ENCODE measurements at places on chromosomes 5 and 9.

- H3K4me1 ChIP-seq = peaks cover 28% of the 10 kb centered on the region
- peak; percentile 93 for DNase-seq
- H3K36me3 ChIP-seq = no peaks in the 10 kb centered on the region
- H3K4me3 ChIP-seq = peak within 1 kb of the TSS; percentile 93
- H3K27ac ChIP-seq = peak within 1 kb of the TSS; percentile 94
- peaks cover 23% of the 10 kb centered on the region for H3K27me3 ChIP-seq
Observed at GRCh38 chr5:60843936-60844905, at the start of gene ELOVL7. Gene ELOVL7 (minus strand): TSS chr5:60844269. CDS start chr5:60787397, 56,872 bp downstream.

DNA sequence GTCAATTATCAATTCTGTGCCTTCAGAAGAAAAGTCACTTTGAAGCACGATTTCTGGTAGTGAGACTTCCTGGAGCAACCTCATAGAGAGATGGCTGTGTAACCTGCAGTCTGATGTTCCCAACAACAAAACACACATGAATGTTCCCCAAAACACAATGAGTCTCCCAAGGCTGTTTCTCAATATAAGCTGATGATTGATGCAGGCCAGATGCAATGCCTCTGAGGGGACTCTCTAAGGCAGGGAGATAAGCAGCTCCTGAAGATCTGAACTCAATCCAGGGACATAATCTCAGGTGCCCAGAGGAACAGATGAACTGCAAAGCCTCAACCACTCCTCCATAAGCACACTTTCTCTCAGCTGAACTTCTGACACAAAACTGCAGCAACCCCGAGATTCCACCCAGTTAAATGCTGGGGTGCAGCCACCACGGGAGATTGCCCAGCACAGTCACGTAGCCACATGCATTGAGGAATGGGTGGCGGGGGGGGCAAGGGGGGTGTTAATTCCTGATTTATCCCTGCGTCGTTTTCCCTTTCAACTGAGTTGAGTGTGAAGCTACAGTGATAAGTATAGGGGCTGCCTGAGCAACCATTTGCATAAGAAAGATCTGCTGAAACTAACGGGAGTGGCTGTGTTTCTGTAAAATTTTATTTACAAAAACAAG, 122.7 kb upstream of the RASEF start:
- no peak for DNase-seq
- H3K27ac ChIP-seq = no peak overlapping the region
- peaks cover 28% of the 10 kb centered on the region for H3K4me1 ChIP-seq
- peaks cover 13% of the 10 kb centered on the region for H3K27me3 ChIP-seq
- H3K36me3 ChIP-seq = no peaks in the 10 kb centered on the region

- peaks cover 6% of the 10 kb centered on the region for H3K36me3 ChIP-seq
- no peak for DNase-seq
- H3K27ac ChIP-seq = no peak overlapping the region
- no peak overlapping the region for H3K4me3 ChIP-seq
- H3K4me1 ChIP-seq = peaks cover 7% of the 10 kb centered on the region
Observed at GRCh38 chr5:41071975-41072374, 833 bp upstream of the MROH2B start.

- no peak for DNase-seq
- peaks cover 11% of the 10 kb centered on the region for H3K36me3 ChIP-seq
- no peak overlapping the region for H3K27ac ChIP-seq
- no peak overlapping the region for H3K4me3 ChIP-seq
- H3K4me1 ChIP-seq = no peaks in the 10 kb centered on the region
Observed at GRCh38 chr9:131585375-131585774, 40.1 kb downstream of the PRRT1B start.

- H3K27me3 ChIP-seq = peaks cover 9% of the 10 kb centered on the region
- H3K27ac ChIP-seq = peak overlapping the region; percentile 90
- peaks cover 40% of the 10 kb centered on the region for H3K36me3 ChIP-seq
Observed at GRCh38 chr9:131500377-131500776, 2.3 kb upstream of the POMT1 start.

- no peak for DNase-seq
- peaks cover 9% of the 10 kb centered on the region for H3K4me1 ChIP-seq
- H3K27me3 ChIP-seq = no peaks in the 10 kb centered on the region
- H3K27ac ChIP-seq = no peak overlapping the region
- no peaks in the 10 kb centered on the region for H3K36me3 ChIP-seq
Observed at GRCh38 chr5:110969502-110969901, 102.0 kb upstream of the TSLP start.

DNA sequence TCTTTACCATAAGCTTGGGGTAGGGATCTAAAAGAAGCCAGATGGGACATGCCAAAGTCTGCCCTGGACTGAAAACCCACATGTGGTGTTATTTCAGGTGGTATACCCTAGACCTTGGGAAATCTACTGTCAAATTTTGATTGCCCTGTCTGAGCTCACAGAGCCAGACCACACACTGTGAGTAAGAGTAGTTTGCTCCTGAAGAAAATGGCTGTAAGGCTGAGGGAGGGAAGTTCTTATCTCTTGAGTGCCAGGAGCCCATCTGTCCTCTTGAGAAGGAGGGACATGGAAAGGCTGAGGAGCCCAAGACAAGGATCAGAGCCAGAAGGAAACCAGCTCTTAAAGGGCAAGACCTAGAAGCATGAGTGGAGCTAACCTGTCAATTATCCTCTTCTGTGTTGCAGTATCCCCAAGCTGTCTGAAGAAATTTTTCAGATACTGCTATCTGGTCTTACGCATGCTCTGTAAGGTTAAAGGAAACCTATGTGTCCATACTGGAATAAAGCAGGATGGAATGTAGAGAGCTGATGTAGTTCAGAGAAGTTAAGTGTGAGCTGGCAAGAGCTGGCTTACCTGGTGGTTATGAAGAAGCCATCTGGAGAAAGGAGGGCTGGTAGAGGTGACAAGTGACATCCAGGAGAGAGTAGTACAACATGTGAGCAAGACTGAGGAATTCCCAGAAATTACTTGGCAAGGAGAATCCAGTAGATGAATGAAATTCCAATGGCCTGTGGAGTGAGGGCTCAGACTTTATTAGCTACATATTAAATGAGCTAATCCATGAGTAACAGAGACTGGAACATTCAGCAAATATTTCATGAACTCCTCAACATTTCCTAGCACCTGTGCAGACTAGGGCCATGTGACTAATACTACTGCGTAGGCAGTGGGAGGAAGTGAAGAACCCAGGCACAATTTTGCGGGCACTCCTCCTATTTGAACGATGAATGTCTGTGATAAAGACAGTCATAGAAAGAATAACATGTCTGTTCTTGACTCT, 389.1 kb upstream of the KIF2A start:
- no peak overlapping the region for H3K4me3 ChIP-seq
- H3K4me1 ChIP-seq = no peaks in the 10 kb centered on the region
- no peaks in the 10 kb centered on the region for H3K27me3 ChIP-seq
- peaks cover 14% of the 10 kb centered on the region for H3K36me3 ChIP-seq
- no peak overlapping the region for H3K27ac ChIP-seq
- DNase-seq = no peak

- H3K4me3 ChIP-seq = no peak overlapping the region
- no peaks in the 10 kb centered on the region for H3K36me3 ChIP-seq
- H3K27ac ChIP-seq = peak overlapping the region; percentile 14
- DNase-seq = no peak
Observed at GRCh38 chr5:175598774-175599173, 59.1 kb upstream of the HRH2 start.

- no peak overlapping the region for H3K27ac ChIP-seq
- H3K4me3 ChIP-seq = no peak overlapping the region
- no peaks in the 10 kb centered on the region for H3K27me3 ChIP-seq
- DNase-seq = no peak
- no peaks in the 10 kb centered on the region for H3K36me3 ChIP-seq
- H3K4me1 ChIP-seq = peaks cover 4% of the 10 kb centered on the region
Observed at GRCh38 chr9:136997830-136998234, 1.5 kb upstream of the CLIC3 start.

DNA sequence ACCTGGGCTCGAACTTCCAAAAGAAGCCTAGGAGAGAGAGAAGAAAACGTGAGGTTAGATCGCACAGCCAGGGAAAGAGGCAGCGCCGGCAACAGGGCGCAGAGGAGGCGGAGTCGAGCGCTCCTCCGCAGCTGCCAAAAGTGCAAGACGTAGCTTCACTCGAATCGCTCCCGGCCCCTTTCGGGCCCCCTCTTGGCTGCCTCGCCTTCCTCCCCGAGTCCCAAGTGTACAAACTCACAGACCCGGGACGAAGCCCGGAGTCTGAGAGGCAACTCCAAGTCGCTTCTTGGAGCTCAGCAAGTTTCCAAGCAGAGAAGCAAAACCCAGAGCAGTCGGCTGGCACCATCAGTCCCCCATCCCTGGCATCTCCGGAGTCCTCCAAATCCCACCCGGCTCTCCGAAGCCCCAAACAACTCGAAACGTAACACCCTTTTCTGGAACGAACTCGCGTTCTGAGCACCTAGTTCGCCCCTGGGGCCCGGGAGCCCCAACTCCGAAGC, 1.2 kb downstream of the MIER3 start:
- peak overlapping the region; percentile 80 for H3K27ac ChIP-seq
- peak; percentile 53 for DNase-seq
- peaks cover 20% of the 10 kb centered on the region for H3K27me3 ChIP-seq
- H3K36me3 ChIP-seq = peaks cover 9% of the 10 kb centered on the region
- peaks cover 18% of the 10 kb centered on the region for H3K4me1 ChIP-seq

DNA sequence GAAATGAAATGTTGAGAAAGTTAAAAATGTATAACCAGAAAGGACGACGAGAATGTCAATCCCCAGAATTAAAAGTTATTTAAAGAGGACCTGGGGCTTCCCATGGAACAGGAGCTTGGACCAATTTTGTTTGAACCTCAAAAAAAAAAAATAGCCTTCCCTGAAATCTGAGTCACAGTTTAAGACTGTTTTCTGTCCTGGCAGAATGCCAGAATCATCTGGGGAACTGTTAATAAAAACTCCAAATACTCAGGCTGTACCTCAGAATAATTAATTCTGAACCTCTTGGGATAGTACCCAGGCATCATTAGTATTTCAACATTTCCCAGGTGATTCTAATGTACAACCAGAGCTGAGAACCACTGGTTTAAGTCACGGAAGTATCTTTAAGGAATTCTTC, 102.2 kb upstream of the SLCO6A1 start:
- H3K27me3 ChIP-seq = no peaks in the 10 kb centered on the region
- no peaks in the 10 kb centered on the region for H3K36me3 ChIP-seq
- no peak overlapping the region for H3K27ac ChIP-seq
- H3K4me3 ChIP-seq = no peak overlapping the region

- H3K27ac ChIP-seq = no peak overlapping the region
- peaks cover 10% of the 10 kb centered on the region for H3K36me3 ChIP-seq
- no peaks in the 10 kb centered on the region for H3K4me1 ChIP-seq
- no peak overlapping the region for H3K4me3 ChIP-seq
- DNase-seq = no peak
Observed at GRCh38 chr9:121171236-121171635, 30.4 kb downstream of the RAB14 start.

GRCh38 chr5:150107909-150108447, 21.6 kb upstream of the CSF1R start:
- 0 out of 2 replicates have a peak, but pooled peaks cover 2% of the 10 kb centered on the region for H3K4me1 ChIP-seq
- H3K27ac ChIP-seq = no peak overlapping the region
- no peak for DNase-seq

GRCh38 chr9:111994831-111995458, 98.3 kb downstream of the UGCG start:
- no peaks in the 10 kb centered on the region for H3K36me3 ChIP-seq
- H3K27me3 ChIP-seq = no peaks in the 10 kb centered on the region
- H3K4me3 ChIP-seq = no peak overlapping the region
- DNase-seq = no peak

GRCh38 chr9:136821826-136822544, 14.2 kb downstream of the RABL6 start:
- no peaks in the 10 kb centered on the region for H3K27me3 ChIP-seq
- DNase-seq = peak; percentile 56
- peaks cover 6% of the 10 kb centered on the region for H3K36me3 ChIP-seq
- peak overlapping the region; percentile 73 for H3K27ac ChIP-seq
- H3K4me1 ChIP-seq = peaks cover 14% of the 10 kb centered on the region

- no peak overlapping the region for H3K27ac ChIP-seq
- no peaks in the 10 kb centered on the region for H3K36me3 ChIP-seq
- peaks cover 53% of the 10 kb centered on the region for H3K4me1 ChIP-seq
- DNase-seq = no peak
- H3K27me3 ChIP-seq = no peaks in the 10 kb centered on the region
Observed at GRCh38 chr5:142438573-142438972, 113.8 kb upstream of the SPRY4 start.

DNA sequence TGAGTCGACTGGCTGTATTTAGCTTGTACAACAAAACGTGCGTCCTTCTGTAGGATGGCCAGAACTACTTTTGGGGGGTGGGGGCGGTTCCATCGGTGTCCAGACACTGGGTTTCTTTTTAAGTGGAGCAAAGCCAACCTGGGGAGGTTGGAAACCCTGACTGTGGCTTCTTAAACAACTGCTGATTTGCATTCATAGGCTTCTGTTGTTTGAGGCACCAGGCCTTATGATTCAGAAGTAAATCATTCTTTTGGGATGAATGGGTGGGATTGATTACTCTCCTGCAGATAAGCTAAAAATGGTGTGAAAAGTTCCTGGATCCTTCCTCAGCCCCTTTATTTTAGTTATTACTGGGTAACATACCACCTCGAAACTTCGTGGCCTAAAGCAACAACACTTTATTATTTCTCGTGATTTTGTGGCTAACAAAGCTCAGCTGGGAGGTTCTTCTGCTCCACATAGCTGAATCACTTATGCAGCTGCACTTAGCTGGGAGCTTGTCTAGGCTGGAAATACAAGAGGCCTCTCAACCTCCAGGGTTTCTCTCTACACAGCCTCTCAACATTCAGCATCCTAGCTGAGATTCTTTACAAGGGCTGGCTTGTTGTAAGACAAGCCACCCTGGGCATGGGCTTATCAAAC, 12.2 kb upstream of the SMIM32 start:
- DNase-seq = no peak
- H3K27ac ChIP-seq = no peak overlapping the region
- H3K4me1 ChIP-seq = peaks cover 31% of the 10 kb centered on the region
- H3K27me3 ChIP-seq = peaks cover 100% of the 10 kb centered on the region
- peaks cover 5% of the 10 kb centered on the region for H3K36me3 ChIP-seq
- H3K4me3 ChIP-seq = no peak overlapping the region

- peak; percentile 88 for DNase-seq
- H3K4me1 ChIP-seq = peaks cover 18% of the 10 kb centered on the region
- peaks cover 6% of the 10 kb centered on the region for H3K36me3 ChIP-seq
- H3K27ac ChIP-seq = peak overlapping the region; percentile 52
- peaks cover 49% of the 10 kb centered on the region for H3K27me3 ChIP-seq
Observed at GRCh38 chr5:181207214-181207959, 2.4 kb upstream of the TRIM7 start.

DNA sequence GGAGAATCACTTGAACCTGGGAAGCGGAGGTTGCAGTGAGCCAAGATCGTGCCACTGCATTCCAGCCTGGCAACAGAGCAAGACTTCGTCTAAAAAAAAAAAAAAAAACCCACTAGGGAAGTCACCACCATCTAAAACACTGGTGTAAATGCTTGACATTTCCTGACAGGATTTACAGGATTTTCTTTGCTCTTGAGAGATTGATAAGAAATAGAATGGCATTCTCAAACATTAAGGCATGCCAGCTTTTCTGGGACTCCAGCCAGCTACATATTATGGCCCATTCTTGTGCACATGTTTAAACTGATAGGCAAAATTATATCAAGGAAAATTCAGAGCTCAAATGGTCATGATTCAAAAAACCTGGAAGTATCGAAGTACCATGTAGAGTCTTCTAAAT, 28.7 kb downstream of the GTF3C4 start:
- peaks cover 34% of the 10 kb centered on the region for H3K36me3 ChIP-seq
- H3K4me3 ChIP-seq = no peak overlapping the region
- H3K27me3 ChIP-seq = peaks cover 6% of the 10 kb centered on the region

All from WTC11 (cell line).